ENCODE measurements at places on chromosomes 11 and 22.

- no peak for DNase-seq
Measured at GRCh38 chr22:43994006-43994405, 30.1 kb upstream of the PARVB start.

GRCh38 chr11:15093432-15093831 lies 20.0 kb downstream of the CALCB start:
- DNase-seq = no peak

DNA sequence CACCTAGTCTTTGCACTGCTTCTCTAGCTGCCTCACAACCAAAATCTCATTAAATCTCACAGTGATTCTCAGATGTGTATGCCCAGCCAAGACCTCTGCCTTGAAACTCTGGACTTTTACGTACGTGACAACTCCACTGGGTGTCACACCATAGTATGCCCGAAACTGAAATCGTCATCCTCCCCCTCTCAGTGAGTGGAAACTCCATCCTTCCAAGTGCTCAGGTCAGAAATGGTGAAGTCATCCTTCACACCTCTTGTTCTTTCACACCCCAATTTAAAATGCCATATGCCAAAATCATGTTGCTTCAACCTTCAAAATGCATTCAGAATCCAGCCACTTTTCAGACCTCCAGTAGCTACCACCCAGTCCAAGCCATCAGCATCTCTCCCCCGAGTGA lies 42.5 kb downstream of the SFI1 start:
- DNase-seq = no peak

DNA sequence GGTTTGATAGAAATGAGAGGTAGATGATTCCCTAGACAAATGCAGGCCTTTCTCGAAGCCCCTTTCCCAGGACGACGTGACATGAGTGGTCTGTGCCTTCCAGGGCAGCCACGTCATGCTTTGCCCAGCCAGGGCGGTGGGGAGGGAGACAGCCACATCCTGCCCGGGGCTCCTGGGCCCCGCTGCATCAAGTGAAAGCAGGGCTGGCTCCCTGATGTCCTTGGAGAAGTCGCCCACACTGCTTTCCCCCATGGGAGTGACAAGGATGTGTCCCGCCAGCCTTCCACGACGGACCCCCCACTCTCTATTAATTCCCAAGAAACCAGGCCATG lies 13.2 kb downstream of the PPARA start:
- no peak for DNase-seq

DNA sequence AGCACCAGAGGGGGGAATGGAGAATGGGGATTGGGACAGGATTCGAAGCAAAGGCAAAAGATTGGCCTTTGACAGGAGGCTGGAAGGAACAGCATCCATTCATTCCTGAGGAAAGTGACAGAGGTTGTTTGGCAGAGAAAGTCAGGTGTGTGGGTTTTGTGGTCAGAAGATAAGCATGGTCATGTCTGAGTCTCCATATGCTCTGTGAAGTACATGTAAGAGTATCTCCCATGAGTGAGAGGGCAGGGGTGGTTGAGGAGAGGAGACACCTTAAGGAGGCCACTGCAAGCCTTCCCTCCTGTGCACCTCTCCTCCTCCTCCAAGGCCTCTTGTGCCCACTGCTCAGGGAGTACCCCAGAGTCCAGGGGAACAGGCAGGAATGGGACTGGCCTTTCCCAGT lies 1.9 kb upstream of the NLRP10 start:
- DNase-seq = no peak

DNA sequence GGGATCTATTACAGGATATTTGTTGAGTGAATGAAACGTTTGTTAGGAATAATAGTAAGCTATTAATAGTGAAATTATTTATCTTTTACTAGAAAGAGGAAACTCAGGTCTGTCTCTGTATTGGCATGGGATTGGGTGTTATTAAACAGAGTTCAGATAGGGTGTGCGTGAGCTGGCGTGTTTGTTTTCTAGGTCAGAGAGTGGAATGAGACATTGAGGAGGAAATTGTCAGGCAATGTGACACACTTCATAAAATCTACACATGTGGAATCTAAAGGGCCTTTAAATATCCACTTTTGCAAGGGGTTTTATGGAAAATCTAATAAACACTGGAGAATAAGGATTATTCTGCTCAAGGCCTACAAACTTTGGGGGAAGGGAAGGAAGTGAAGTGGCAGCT lies 552.9 kb downstream of the NTM start:
- DNase-seq = no peak

DNA sequence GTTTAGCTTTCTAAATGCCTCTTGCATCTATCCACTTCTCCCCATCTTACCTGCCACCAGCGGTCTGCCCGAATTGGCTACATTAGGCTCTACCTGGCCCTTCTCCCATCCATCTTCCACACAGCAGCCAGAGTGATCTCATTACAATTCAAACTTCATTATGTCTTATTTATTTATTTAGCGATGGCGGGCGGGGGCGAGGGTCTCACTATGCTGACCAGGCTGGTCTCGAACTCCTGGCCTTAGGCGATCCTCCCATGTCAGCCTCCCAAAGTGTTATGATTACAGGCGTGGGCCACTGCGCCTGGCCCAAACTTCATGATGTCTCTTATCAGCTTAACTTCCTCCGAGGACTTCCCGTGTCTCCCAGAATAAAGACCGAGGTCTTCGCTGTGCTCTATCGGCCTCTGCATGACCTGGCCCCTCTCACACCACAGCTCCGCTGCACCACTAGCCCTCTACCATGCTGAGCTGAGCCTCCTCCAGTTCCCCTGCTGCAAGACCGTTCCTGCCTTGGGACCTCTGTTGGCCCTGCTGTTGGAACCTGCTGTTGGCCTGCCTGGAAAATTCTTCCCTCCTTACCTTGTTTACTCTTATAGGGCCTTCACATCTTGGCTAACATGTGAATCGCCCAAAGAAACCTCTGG lies 870 bp upstream of the CTTN start:
- DNase-seq = peak; percentile 69

- DNase-seq = no peak
Measured at GRCh38 chr11:110349138-110349996, 53.0 kb upstream of the RDX start.

DNA sequence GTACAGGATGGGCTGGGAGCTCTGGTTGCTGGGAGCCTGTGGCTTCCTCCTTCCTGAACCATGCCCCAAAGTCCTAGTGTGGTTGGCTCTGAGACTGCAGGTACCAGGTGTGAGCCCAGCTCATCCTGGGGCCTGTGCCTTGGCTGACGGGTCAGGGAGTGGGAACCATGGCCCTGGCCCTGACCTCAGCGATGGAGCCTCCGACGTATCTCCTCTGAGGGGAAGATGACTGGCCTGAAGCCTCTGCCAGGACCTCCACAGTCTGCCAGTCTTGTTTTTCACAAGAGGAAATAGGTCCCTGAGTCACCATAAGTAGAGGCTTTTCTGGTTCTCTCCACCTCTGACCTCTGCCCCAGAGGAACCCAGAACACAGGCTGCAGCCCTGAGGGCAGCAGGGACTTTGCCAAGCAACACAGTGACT lies 3.4 kb downstream of the RCE1 start:
- no peak for DNase-seq

DNA sequence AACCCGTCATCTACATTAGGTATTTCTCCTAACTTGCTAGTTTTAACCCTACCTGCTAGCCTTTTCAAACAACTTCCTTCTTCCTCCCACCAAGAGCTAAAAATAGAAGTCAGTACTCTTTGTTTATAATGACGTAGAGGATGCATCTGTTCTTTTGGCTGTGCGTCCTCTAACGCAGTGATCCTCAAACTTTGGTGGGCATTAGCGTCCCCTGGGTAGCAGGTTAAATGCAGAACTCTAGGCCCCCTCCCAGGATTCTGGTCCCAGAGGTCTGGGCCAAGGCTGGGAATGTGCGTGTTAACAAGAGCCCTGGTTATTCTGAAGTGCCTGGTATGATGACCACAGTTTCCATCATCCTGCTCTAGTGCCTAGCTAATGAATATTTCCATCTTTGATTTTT lies 67.6 kb downstream of the BARX2 start:
- DNase-seq = no peak

GRCh38 chr11:1757861-1758610 lies 5.7 kb downstream of the CTSD start:
- peak; percentile 72 for DNase-seq

- no peak for DNase-seq
Measured at GRCh38 chr11:9330387-9331384, 16.3 kb upstream of the TMEM41B start.

- no peak for DNase-seq
Measured at GRCh38 chr11:103024086-103024485, 67.9 kb downstream of the DCUN1D5 start.

- DNase-seq = no peak
Measured at GRCh38 chr11:72088076-72088808, 7.6 kb downstream of the LRRC51 start.

DNA sequence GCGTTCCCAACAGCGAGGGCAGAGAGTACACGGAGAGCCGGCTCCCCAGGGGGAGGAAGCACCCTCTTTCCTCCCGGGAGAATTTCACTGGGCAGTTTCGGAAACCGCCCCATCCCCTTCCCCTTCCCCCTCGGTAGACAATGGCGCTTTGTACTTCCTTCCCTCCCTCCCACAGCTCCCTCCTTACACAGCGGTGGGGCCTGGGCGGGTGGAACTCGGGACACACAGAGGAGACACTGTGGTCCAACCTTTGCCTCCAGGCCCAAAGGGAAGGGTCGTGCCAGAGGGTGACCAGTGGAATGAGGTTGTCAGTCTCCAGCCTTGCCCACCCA lies 4.3 kb downstream of the SMTN start:
- no peak for DNase-seq

DNA sequence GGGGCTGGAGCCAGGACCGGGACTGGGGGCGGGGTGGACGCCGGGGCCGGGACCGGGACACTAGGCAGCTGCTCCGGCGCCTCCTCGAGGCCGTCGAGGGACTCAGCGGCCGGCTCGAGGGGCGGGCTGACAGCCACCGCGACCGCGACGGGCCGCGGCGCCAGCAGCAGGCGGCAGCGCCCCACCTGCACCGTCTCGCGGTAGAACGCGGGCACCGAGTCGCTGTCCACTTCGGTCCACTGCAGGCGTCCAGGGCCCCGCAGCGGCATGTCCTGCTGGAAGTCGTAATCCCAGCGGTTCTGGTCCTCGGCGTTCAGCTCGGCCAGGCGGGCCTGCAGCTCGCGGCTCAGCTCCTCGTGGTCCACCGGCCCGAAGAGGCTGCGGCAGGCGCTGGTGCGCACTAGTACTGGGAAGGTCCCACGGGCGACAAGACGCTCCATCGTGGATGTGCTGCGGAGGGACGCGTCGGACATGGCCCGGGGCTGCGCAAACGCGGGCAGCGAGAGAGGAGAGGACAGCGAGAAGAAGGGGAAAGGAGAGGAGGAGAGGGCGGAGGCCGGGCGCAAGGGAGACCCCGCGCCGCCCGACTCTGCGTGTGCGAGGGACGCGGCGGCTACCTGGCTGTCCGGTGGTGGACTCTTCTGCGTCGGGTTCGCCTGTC lies 428 bp downstream of the CDKN1C start:
- no peak for DNase-seq

- no peak for DNase-seq
Measured at GRCh38 chr11:133712051-133712560, 133.2 kb downstream of the SPATA19 start.

DNA sequence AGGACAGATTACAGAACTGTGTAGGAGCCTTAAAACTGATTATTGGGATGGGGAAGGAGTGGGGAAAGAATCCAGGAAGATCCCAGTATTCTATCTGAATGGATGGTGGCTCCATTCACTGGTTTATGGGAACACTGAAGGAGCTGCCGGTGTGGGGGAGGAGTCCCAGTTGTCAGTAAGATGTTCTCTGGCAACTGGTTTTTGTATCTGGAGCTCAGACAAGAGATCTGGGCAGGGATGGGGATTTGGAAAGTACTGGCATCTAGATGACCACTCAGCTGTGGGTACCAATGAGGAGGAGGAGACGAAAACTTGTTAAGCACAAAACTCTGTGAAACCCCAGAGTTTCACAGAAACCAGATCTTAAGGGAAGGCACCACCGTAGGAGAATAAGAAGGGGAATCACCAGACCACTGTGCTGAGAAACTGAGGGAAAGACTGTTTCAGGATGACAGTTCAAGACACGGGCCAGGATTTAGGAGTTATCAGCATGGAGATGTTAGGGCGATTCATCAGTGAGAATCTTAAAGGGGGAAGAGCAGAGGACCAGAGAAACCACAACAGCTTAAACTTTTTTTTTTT lies 28.1 kb downstream of the LDLRAD3 start:
- no peak for DNase-seq

GRCh38 chr11:133692126-133692934 lies 153.0 kb downstream of the SPATA19 start:
- DNase-seq = no peak

DNA sequence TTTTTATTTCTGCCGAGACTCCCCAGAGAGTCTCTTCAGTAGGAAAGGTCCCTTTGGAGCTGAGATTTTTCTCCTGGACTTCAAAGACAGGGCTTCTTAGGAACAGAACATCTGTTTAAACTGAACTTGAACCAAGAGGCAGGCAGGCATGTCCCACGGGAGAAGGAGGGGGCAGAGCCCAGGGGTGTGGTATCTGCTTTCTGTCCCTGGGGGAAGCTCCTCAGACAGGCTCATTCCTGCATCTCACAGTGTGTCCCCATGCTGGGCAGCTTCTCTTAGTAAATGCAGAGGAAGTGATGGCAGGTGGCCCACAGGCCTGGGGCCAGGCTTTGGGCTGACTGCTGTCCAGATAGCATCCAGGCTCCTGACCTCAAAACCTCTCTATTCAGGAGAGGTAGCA lies 47.3 kb downstream of the TSPAN18 start:
- DNase-seq = no peak

DNA sequence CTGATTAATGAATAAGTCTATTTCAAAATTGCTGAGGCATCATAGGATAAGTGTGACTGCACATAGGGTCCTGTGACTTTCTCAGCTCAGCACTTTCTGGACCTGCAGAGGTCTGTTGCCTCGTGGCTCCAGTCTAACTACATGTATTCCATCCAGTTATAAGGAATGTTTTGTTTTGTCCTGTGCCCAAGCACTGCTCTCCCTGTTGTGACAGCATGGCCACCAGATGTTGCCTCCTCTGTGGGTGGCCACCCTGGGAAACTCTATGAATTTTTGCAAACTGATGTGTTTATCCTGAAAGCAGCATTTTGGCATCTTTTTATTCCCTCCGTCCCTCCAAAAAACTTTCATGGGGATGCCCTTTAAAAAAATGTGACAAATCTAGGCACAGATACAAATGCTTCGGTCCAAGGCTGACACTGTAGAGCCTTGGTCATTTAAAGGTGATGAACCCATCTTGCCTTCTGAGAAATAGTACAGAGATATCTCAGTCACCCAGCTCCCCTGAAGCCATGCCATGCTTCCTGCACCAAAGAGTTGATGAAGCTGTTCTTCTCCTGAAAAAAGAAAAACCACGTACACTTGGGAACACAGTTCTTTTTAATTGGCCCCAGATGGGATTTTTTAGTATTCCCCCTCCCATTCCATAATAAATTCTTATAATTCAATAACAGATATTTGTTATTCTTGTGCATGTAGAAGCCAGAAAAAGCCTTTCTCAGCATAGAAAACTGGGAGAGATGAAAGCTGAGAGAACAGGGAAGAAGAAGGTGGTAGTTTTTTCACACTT lies 72.6 kb downstream of the CCDC34 start:
- DNase-seq = no peak

Data from KG1 (cell line).